ENCODE measurements at places on chromosomes 11 and 22. TPM values are rescaled to one million over a fixed set of nuclear protein-coding genes. Genes with fewer than 3 reads are reported as not detected.

- peak; percentile 42 for DNase-seq
Observed at GRCh38 chr22:40279017-40279416, 67.3 kb upstream of the ADSL start.

DNA sequence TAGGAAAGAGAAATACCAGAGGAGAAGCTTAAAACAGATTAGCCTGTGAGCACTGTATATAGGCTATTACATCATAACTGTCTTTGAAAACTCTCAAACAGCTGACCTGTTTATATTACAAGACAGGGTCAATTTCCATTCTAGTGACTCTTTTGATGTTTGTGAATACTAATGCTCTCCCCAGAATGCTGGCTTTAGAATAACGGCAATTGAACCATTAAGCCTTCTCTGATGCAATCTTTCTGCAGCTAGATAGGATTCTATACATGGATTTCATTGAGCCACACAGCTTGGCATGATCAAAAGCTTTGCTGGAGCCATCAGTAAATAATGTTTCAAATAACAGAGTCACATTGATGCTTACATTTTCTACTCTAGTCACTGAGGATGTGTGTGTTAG, 122.7 kb upstream of the FAT3 start:
- DNase-seq: no peak

Gene MPPED2
- 1.7 TPM for total RNA-seq

Gene MOV10L1
- total RNA-seq: not detected

GRCh38 chr11:47854667-47855066, 6.5 kb upstream of the NUP160 start:
- no peak for DNase-seq

GRCh38 chr11:10415817-10416392, 39.2 kb upstream of the AMPD3 start:
- no peak for DNase-seq

Gene CAPN5
- 6.9 TPM for total RNA-seq

DNA sequence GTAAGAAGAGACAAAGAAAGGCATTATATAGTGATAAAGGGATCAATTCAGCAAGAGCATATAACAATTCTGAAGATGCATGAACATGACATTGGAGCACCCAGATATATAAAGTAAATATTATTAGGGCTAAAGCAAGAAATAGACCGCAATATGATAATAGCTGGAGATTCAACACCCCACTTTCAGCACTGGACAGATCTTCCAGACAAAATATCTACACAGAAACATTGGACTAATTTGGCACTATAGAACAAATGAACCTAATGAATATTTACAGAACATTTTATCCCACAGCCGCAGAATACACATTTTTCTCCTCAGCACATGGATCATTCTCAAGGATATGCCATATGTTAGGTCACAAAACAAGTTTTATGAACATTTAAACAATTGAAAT, 633.1 kb downstream of the JRKL start:
- no peak for DNase-seq

- no peak for DNase-seq
Observed at GRCh38 chr11:131546218-131546895, 175.9 kb downstream of the NTM start.

DNA sequence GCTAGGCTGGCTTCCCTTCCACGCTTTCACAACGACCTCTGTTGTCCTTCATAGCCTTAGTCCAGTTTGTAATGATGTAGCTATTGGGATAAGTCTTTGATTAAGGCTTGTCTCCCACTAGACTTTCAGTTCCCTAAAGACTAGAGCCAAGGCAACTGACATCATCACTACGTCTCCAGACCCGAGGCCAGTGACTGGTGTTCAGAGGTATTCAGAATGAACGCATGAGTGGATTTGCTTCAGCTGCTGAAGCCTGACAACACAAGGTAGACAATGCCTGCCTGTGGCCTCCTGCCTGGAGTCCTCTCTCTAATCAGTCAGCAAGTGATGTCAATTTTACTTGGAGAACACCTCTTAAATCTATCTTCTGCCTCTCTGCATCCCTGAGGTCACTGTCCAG, 13.6 kb downstream of the EFCAB6 start:
- no peak for DNase-seq

DNA sequence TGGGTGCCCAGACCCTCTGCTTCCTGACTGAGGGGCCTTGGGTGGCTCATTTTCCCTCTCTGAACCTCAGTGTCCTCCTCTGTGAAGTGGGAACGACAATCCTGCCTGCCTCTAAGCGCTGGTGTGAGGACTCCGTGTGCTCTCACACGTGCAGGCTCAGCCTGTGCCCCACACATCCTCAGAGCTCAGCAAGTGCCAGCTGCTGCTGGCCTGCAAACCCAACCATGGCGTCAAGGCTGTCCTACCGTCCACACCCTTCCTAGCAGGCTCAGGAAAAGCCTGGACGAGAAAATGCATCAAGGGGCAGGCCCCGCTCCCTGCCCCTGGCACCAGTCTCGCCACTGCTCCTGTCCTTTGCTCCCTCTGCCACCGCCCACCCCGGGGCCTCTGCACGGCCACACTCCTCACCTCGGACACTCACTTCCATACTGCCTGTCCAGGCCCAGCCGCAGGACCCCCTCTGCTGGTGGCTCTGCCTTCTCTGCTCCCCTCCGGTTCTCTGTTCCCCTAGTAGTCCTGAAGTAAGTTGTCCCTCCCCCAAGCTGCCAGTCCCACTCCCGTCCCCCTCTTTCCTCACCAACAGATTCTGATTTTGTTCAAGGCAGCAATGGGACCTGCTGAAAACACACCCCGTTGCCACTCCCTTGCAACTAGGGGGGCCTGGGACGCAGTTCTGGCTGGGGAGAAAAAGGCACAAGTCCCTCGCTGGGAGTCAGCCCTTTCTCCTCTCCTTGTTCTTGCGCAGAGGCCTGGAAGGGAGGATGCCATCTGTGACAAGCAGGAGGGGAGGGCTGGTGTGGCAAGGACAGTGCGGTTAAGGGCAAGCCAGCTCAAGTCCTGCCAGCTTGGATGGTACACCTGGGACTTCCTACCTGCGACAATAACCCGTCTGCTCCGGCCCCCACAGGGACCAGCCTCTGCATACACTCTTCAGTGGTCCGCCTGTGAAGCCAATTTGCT, 62.2 kb downstream of the ARFGAP3 start:
- DNase-seq: no peak

- no peak for DNase-seq
Observed at GRCh38 chr11:46858920-46859546, 13.0 kb upstream of the CKAP5 start.

Gene BDNF
- not detected for total RNA-seq

DNA sequence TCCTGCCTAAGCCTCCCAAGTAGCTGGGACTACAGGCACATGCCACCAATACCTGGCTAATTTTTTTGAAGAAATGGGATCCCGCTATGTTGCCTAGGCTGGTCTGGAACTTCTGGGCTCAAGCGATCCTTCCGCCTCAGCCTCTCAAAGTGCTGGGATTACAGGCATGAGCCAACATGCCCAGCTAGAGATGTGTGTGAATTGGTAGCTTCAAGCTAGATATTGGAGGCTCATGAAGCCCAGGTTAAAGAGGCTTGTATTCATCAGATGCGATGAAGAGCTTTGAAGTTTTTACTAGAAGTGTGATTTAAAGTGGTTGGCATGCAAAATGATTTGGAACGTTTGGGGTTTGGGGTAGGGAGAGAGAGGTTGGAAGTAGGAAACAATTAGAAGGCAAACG, 19.6 kb downstream of the NF2 start:
- DNase-seq: no peak

Gene IGSF22
- total RNA-seq: 4.0 TPM

DNA sequence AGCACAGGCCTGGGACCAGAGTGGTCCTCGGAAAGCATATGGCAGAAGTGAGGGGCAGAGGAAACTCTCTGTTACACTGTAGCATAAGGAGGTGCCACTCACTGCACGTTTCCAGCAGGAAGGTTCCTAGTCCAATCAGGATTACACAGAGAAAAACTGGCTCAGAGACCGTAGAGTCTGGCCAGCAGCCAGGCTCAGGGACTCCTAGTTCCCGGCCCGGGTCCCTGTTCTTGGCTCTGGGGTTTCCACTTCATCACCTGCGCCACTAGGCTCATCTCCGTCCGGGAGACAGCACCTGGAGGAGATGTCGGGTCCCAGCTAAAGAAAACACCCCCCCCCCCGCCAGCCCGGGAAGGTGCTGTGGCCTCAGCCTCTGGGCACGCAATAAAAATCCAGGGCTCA, 1.1 kb downstream of the TTLL12 start:
- no peak for DNase-seq

DNA sequence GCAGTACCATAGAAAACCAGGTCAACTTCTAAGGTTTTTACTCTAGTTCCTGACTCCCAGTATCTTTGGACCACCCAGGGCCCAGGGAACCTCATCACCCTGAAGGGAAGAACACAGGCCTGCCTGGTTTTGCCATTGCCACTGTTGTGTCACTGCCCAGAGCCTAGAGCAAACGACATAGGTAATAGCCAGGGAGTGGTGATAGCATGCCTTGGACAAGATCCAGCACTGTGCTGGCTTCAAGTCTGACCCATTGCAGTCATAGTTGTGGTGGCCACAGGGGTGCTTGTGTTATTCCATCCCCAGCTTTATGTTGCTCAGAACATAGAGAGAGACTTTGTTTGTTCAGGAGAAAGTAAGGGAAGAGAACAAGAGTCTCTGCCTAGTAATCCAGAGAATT, 2310.2 kb downstream of the LRRC4C start:
- DNase-seq: no peak

DNA sequence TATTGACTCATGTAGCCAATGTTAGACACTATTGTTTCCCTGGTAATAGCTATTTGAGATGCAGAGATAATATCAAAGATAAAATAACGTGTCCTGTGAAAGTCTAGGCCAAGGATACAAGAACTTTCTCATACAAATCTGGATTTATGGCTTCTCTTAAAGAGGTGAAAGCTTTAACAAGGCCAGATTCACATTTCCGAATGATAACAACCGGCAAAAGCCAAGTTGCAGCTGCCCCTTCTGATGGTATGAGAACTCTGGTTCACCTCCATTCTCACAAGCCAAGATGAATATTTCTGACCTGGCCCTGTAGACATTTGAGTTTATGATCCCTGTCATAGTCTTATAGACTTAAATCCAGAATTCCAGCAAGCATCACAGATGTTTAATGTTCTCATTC, 230.4 kb upstream of the ZC3H12C start:
- no peak for DNase-seq

GRCh38 chr11:117097389-117098268, 599 bp downstream of the SIK3 start:
- DNase-seq: peak; percentile 12

- DNase-seq: no peak
Observed at GRCh38 chr22:48241658-48242057, 1479.2 kb downstream of the TBC1D22A start.

Gene SAA1
- total RNA-seq: not detected

GRCh38 chr11:45494738-45495137, 170.7 kb downstream of the CHST1 start:
- no peak for DNase-seq

DNA sequence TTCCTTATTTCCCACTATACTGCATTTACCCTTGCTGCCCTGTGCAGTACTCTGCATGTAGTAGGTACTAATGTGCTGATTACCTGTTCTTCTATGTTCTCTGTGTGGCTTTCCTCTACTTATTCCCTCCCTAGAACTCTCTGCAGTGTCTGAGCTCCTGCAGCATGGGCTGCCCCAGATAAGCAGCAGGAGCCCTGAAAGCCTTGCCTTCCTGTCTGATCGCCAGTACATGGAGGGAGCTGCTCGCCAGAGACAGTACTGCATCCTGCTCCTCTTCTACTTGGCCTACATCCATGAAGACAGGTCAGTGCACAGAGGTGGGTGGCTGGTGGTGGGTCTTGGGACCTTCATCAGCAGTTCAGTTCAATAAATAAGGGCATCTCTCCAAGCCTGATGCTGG, 42.2 kb upstream of the CCDC134 start:
- no peak for DNase-seq

Gene OR51B4
- total RNA-seq: not detected

Gene MMP1
- not detected for total RNA-seq

DNA sequence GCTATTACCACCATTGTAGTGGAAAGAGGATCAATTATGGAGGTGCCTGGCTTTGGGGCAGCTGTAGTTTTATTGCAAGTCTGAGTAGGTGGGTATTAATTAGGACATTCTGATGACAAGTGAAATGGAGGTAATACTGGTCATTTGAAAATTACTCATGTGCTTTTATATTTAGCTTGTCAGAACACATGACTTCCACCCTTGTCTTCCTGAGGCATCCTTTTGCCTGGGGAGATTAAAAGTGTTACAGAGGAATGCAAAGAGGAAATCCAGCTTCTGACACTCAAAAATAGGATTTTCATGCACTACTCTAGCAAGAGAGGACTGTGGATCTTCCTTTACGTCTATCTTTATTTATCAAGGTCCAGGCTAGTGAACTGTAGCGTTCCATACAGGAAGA, 44.7 kb upstream of the CAPRIN1 start:
- no peak for DNase-seq
